ENCODE measurements at places on chromosomes 7 and 10.

GRCh38 chr10:100114976-100115770 is 33.5 kb upstream of the CPN1 start:
- DNase-seq = no peak

DNA sequence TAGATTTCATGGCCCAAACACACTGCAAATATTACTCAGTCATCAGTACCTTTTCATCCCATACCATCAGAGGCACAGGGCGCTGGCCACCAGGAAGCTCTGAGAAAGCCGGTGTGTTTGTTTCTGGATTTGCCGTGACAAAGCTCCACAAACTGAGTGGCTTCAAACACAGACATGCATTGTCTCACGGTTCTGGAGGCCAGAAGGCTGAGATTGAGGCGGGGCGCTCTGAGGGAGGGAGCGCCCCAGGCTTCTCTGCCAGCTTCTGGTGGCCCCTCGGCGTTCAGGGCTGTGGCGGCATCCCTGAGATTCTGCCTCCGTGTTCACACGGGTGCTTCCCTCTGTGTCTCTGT is 3.7 kb upstream of the TTYH3 start:
- DNase-seq = no peak

DNA sequence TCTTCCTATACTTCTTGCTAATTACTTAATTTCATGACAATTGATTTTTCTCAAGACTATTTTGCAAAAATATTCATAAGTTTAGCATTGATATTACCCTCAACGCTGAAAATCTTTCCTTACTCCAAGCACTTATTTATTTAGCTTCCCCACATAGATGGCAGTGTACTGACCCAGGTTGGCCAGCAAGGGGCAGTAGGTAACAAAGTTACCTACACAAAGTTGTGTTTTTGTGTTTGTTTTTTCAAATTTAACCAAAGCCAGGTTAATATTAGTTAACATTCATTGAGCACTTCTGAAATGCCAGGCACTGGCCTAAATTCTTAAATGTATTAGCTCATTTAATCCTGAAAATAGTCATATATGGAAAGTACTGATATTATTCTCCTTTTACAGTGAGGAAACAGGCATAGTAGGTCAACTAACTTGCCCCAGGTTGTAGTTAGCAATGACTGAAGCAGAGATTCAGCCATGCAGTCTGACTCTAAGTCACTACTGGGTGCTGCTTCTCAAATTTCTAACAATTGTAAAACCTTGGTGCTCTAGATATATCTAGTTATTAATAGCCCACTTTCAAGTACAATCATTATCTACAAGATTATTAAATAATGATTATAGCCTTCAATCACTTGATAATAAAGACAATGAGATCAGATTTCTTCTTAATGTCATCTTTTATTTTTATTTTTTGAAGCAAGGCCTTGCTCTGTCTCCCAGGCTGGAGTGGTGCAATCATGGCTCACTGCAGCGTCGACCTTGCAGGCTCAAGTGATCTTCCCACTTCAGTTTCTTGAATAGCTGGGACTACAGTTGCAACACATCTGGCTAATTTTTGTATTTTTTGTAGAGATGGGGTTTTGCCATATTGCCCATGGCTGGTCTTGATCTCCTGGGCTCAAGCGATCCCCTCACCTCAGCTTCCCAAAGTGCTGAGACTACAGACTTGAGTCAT is 5.8 kb upstream of the GGCT start:
- no peak for DNase-seq

GRCh38 chr7:68364886-68365625 is 1233.2 kb upstream of the AUTS2 start:
- DNase-seq = no peak

GRCh38 chr10:133033742-133034048 is 54.0 kb upstream of the ADGRA1 start:
- no peak for DNase-seq

- DNase-seq = no peak
Measured at GRCh38 chr10:112461029-112461887, 14.2 kb downstream of the VTI1A start.

- no peak for DNase-seq
Measured at GRCh38 chr7:55093674-55094073, 74.9 kb downstream of the EGFR start.

All from activated CD8-positive, alpha-beta memory T cell treated with anti-CD3 and anti-CD28 coated beads for 1 hour (primary cell).